ENCODE measurements at places on chromosomes 2 and 18. TPM values are rescaled to one million over a fixed set of nuclear protein-coding genes. Genes with fewer than 3 reads are reported as not detected.

DNA sequence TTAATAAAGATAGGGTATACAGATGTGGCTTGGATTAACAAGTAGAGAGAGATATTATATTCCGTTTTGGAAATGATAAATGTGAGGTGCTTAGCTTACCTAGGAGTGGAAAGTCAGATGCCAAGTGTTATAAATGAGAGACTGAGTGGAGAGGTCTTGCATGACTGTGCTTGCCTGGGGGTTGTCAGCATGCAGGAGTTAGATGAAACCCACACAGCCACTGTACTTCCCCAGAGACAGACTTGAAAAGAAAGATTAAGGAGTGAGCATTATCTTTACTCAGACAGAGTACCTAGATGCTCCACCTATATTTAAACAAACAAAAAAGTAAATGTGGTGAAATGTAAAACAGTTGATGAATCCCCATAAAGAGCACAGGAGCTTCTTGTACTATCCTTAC lies 482.7 kb downstream of the RIT2 start:
- no peaks in the 10 kb centered on the region for H3K36me3 ChIP-seq
- H3K4me3 ChIP-seq = no peak overlapping the region
- no peak for DNase-seq
- H3K27me3 ChIP-seq = no peaks in the 10 kb centered on the region
- H3K4me1 ChIP-seq = no peaks in the 10 kb centered on the region

GRCh38 chr18:41155025-41155424 lies 800.0 kb upstream of the PIK3C3 start:
- H3K4me3 ChIP-seq = no peak overlapping the region
- H3K36me3 ChIP-seq = no peaks in the 10 kb centered on the region
- no peaks in the 10 kb centered on the region for H3K27me3 ChIP-seq
- no peaks in the 10 kb centered on the region for H3K4me1 ChIP-seq
- DNase-seq = no peak

DNA sequence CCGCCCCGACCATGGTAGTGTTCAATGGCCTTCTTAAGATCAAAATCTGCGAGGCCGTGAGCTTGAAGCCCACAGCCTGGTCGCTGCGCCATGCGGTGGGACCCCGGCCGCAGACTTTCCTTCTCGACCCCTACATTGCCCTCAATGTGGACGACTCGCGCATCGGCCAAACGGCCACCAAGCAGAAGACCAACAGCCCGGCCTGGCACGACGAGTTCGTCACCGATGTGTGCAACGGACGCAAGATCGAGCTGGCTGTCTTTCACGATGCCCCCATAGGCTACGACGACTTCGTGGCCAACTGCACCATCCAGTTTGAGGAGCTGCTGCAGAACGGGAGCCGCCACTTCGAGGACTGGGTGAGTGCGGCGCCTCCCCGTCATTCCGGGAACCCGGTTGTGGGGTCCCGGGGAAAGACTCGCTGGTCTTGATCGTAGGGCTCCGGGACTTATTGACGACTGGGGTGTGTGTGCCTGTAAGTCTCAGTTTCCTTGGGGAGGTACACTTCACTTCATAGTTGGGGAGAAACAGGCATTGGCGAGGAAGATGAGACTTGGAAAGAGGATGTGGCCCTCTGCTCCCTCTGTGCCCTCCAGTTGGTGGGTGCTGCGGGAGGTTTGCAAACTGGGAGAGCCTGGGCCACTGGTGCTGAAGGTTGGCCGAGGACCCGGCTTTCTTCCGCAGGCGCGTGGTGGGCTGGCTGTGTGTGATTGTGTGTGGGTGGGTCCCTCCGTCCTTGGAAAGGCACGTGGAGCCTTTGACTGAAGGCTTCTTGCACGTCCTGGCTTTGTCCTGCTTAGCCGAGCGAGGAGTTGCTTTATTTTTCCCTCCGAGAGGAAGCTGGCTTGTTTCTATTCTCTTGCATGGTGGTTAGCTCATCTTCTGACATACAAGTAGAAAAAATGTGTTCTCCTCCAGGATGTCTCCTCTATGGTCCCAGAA lies 886 bp downstream of the PRKCE start:
- no peaks in the 10 kb centered on the region for H3K36me3 ChIP-seq
- H3K27me3 ChIP-seq = no peaks in the 10 kb centered on the region
- H3K4me1 ChIP-seq = peaks cover 5% of the 10 kb centered on the region
- H3K4me3 ChIP-seq = peak overlapping the region; percentile 88
- peak; percentile 52 for DNase-seq

DNA sequence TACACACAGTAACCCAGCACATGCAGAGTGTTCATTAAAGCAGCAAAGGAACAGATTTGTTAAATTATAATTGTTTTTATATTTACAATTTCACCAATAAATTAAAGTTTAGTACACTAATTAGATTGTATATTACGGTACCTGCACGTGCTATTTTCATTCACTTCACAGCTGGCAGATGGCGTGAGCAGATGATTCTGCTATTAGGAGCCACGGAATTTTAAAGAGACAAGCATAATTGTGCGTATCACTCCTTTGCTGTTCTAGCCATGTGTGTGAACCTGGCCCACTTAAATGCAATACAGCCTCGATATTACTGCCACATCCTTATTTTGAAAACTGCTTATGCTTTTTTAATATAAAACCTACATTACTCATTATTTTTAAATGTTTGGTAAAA lies 332.8 kb upstream of the SOX11 start:
- DNase-seq = no peak
- no peaks in the 10 kb centered on the region for H3K4me1 ChIP-seq
- no peak overlapping the region for H3K27ac ChIP-seq
- no peaks in the 10 kb centered on the region for H3K27me3 ChIP-seq

DNA sequence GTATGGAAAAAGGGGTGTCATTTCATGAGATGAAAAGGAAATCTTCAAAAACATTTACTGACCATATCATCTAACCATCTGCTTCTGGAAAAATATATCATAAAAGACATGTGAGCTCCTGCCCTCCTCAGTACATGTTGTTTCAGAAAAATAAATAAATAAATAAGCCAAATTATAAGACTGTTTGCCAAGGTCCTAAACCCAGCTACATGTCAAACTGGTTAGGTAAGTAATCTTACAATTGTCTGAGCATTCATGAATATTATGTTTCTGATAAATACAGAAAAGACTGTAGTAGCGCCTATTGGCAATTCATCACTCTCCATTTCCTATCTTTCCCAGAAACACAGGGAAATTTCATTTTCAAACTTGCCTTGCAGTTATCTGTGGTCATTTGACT lies 138.9 kb upstream of the SETBP1 start:
- H3K27me3 ChIP-seq = no peaks in the 10 kb centered on the region
- DNase-seq = no peak
- H3K4me3 ChIP-seq = no peak overlapping the region
- H3K27ac ChIP-seq = no peak overlapping the region
- peaks cover 2% of the 10 kb centered on the region for H3K4me1 ChIP-seq
- no peaks in the 10 kb centered on the region for H3K36me3 ChIP-seq

DNA sequence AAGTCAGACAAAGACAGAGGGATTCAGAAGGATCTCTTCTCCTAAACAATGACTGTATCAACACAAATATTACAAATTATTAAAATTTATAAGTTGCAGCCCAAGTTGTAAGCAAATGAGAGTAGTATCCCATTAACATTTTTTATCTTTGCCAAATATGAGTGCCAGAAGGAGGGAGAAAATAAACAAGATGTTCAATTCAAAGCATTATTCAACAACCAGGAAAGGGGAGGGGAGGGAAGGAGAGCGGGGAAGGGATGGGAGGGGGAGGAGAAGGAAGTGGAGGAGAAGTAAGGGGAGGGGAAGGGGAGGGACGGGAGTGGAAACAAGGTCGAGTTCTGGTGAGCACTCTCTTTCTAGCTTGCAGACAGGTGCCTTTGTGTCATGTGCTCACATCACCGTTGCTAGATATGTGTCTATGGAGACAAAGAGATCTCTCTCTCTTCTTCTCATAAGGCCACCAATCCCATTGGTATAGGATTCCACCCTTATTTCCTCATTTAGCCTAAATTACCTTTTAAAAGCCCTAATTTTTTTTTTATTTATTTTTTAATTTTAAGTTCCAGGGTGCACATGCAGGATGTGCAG lies 679.6 kb upstream of the CHAC2 start:
- H3K27ac ChIP-seq = no peak overlapping the region
- no peaks in the 10 kb centered on the region for H3K4me1 ChIP-seq
- no peaks in the 10 kb centered on the region for H3K27me3 ChIP-seq
- H3K4me3 ChIP-seq = no peak overlapping the region
- no peaks in the 10 kb centered on the region for H3K36me3 ChIP-seq

GRCh38 chr2:48284621-48285212 lies 245.2 kb upstream of the STON1 start:
- DNase-seq = no peak
- no peak overlapping the region for H3K27ac ChIP-seq

GRCh38 chr2:236257136-236257535 lies 7.1 kb downstream of the ASB18 start:
- no peak overlapping the region for H3K27ac ChIP-seq
- H3K4me1 ChIP-seq = no peaks in the 10 kb centered on the region
- H3K36me3 ChIP-seq = no peaks in the 10 kb centered on the region
- no peaks in the 10 kb centered on the region for H3K27me3 ChIP-seq
- DNase-seq = no peak

The CYP27C1 gene
- 0.48 TPM for total RNA-seq

The CHRND gene
- total RNA-seq = 0.28 TPM

The LINC00305 gene
- total RNA-seq = not detected

The ZDBF2 gene
- 34.6 TPM for total RNA-seq

The SMYD1 gene
- not detected for total RNA-seq

The PRKAG3 gene
- not detected for total RNA-seq

The SP5 gene
- 0.30 TPM for total RNA-seq
